NCI-H1048 (cell line): ENCODE measurements at places on chromosomes 1 and 21.

DNA sequence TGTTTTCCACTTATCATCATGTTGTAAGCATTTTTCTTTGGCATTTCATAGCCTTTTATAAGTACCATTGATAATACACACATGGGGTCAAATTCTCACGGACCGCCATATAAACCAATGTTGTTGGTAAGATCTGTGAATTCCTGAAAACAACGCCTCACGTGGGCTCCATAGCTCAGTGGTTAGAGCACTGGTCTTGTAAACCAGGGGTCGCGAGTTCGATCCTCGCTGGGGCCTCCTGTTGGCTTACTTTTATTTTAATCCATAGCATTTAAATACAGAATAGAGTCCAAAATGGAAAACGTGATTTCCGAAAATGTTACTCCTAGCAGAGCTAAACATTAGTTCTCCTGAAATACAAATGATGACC, 83.1 kb downstream of the HHIPL2 start:
- no peak for DNase-seq

- no peak for DNase-seq
These were observed 8.2 kb downstream of the HAPLN2 start for GRCh38 chr1:156627313-156627880.

- DNase-seq, result no peak
These were observed 20.5 kb downstream of the SYT6 start for GRCh38 chr1:114133129-114133528.

- DNase-seq, result no peak
These were observed 30.5 kb downstream of the TMCC2 start for GRCh38 chr1:205258261-205258691.

DNA sequence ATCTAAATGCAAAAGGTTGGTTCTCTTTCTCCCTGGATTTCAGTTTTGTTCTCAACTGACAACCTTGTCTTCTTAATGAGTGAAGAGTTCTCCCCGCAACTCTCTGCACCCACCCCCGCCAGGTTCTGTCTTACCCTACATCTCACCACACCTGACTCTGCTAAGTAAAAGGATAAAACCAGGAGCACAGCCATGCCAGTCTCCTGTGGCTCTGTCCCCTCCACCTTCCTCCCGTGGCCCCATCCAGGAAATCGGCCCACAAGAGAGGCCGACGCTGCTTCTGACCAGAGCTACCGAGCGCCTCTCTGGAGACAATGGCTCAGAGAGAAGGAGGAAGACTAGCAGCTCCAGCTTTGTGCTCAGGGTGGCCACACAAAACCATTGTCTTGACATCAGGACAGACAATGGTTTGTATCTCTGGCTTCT, 72.2 kb downstream of the PLEKHA6 start:
- no peak for DNase-seq

DNA sequence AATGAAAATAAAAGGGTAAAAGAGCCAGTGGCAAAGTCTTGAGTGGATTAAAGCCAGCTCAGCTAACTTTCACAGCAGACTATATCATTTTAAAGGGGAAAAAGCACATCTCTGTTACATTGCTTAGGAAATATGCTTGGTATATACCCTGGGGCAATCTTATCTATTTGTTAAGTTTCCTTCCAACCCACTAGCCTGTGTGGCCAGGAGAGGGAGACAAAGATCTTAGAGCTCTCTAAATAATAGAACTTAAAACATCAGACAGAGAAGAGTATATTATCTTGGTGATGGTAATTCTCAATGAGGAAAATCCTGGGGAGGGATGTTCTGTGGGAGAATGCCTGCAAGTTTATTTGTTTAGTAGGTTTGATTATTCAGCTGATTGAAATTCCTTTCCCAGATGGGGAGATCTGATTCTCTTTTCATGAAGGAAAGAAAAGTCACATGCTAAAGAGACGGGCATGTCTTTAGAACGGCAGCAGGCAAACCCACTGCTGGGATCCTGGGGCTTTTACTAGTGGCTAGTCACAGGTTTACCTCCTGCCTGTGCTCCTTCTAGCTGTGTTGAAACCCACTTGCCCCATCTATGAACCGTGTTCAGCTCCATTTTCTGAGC, 3.6 kb downstream of the KCNE2 start:
- DNase-seq, result no peak
